HS-27A (cell line): ENCODE measurements at places on chromosomes 1 and 21.

DNA sequence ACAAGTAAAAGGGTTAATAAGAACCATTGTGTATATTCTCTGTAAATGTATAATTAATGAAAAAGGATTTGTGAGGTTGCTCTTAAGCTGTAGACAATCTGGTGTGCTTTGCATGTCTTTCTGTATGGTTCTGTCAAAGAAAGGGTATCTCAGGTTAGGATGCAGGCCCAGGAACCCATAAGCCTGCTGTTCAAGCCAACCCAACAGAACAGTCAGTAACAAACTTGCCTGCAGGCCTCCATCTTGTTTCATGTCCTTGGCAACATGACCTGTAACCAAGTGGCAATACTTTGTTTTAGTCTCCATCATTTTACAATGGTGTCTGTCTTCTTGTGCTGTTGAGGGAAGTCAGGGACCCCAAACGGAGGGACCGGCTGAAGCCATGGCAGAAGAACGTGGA, 29.2 kb downstream of the CBR1 start:
- DNase-seq: no peak

GRCh38 chr1:101122452-101123166, 97.0 kb upstream of the DPH5 start:
- no peak for DNase-seq

GRCh38 chr1:112754116-112754628, 39.0 kb upstream of the PPM1J start:
- no peak for DNase-seq

- DNase-seq: no peak
These were observed 13.2 kb upstream of the CTSE start for GRCh38 chr1:206036663-206037455.

- peak; percentile 79 for DNase-seq
These were observed 36.2 kb upstream of the LYST start for GRCh38 chr1:235902677-235903542.

GRCh38 chr1:109351457-109351856, 44.6 kb upstream of the MYBPHL start:
- no peak for DNase-seq

- DNase-seq: no peak
These were observed 10.1 kb downstream of the C1orf162 start for GRCh38 chr1:111483876-111484275.

DNA sequence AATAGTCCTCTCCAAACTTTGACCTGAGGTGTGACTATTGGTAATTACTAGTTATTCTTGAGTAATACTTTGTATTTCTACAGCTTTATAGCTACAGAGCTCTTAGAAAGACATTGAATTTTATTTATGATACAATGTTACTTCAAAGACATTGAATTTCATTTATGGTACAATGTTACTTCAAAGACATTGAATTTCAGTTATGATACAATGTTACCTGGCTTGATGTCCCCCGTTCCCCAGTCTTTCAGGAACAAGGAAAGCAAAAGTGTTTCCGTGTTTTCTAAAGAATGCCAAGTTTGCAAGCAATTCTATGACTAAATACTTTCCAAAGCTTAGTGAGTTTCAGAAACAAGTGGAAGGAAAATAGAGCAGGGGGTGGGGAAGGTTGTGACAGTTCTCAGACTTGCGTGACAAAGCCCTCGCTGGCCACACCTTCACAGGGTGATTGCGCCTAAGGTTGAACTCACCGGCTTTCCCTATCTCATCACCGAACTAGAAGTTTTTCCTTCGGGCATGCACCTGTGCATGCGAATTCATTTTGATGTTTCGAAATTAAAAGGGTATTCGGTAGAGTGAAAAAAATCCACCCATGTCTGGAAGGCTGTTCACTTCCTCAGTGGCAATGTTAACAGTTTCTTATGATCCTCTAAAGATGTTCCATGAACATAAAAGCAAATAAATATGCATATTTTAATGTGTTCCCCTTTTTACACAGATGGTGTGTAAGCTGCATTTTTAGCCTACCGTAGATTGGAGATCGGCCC, 909 bp upstream of the PAXBP1 start:
- peak; percentile 14 for DNase-seq

DNA sequence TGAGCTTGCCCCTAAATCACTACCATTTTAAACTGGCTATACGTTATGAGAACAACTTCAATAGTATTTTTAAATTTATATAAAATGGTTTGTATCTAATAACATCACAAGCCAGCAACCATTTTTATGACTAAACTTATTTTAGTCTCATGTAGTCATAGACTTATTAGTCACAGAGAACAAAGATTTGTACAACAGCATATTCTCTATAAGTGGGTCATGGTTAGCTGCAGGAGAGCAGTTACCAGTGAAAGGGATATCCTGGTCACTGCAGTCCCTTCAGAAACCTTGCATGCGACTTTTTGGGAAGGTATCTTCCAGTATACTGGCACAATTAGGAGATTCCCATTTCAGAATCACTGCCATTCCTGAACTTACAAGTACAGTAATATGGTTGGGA, 90.0 kb downstream of the HFM1 start:
- DNase-seq: no peak
